ENCODE measurements at places on chromosomes 6 and 20. TPM values are rescaled to one million over a fixed set of nuclear protein-coding genes. Genes with fewer than 3 reads are reported as not detected.

GRCh38 chr6:13538084-13538483 lies 36.3 kb upstream of the SIRT5 start:
- no peak for DNase-seq
- peaks cover 7% of the 10 kb centered on the region for H3K4me1 ChIP-seq
- H3K27ac ChIP-seq: no peak overlapping the region
- H3K27me3 ChIP-seq: no peaks in the 10 kb centered on the region
- H3K4me3 ChIP-seq: no peak overlapping the region

GRCh38 chr6:31438222-31438621 lies 34.8 kb downstream of the MICA start:
- no peak for DNase-seq
- peaks cover 4% of the 10 kb centered on the region for H3K4me1 ChIP-seq

- peaks cover 6% of the 10 kb centered on the region for H3K36me3 ChIP-seq
- H3K27ac ChIP-seq: no peak overlapping the region
- H3K4me1 ChIP-seq: no peaks in the 10 kb centered on the region
- no peaks in the 10 kb centered on the region for H3K27me3 ChIP-seq
- DNase-seq: no peak
Observed at GRCh38 chr6:118810420-118811027, 83.4 kb upstream of the ASF1A start.

DNA sequence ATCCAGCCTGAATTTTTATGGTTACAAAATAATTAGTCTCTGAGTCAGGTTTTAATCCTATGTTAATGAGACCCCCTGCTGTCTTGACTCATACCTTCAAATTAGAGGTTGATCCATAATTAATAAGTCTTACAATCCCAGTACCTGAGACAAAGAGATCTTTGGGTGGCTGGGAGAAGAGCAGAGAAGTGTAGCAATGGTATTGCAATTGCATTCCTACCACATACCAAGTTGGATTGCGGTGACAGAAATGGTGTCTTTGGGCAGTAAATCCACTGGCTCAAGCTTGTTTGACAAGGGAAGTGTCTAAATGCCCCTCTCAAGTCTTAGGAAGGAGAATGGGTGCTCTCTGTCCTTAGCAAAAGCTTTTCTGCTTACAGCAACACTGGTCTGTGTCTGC lies 150.4 kb downstream of the BTBD3 start:
- no peak for DNase-seq
- H3K36me3 ChIP-seq: no peaks in the 10 kb centered on the region
- H3K4me1 ChIP-seq: no peaks in the 10 kb centered on the region
- H3K27ac ChIP-seq: no peak overlapping the region

DNA sequence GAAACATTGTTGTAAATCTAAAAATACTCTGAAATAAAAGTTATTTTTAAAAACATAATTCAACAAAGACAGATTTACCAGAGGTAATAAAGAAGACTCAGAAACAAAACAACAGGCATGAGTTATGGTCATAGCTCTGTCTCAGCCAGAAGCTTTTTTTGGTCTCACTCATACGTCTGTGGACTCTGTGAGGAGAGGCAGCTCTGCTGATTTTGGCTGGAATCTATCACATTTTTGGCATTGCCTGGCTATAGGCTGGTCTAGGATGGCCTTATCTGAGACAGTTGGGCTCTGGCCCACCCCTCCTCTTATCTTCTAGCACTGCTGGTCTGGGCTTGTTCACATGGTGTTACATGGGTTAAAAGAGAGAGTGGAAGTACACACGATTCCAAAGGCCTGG lies 514.0 kb upstream of the BTBD3 start:
- no peak overlapping the region for H3K4me3 ChIP-seq
- no peaks in the 10 kb centered on the region for H3K36me3 ChIP-seq
- DNase-seq: no peak
- H3K27ac ChIP-seq: no peak overlapping the region
- no peaks in the 10 kb centered on the region for H3K4me1 ChIP-seq

GRCh38 chr6:14616656-14617055 lies 499.1 kb downstream of the CD83 start:
- H3K27ac ChIP-seq: no peak overlapping the region
- no peaks in the 10 kb centered on the region for H3K4me1 ChIP-seq
- no peaks in the 10 kb centered on the region for H3K27me3 ChIP-seq
- H3K36me3 ChIP-seq: no peaks in the 10 kb centered on the region

- H3K27ac ChIP-seq: no peak overlapping the region
- no peak overlapping the region for H3K4me3 ChIP-seq
- H3K4me1 ChIP-seq: no peaks in the 10 kb centered on the region
- no peak for DNase-seq
- no peaks in the 10 kb centered on the region for H3K36me3 ChIP-seq
Observed at GRCh38 chr6:50539447-50539846, 173.9 kb upstream of the TFAP2D start.

DNA sequence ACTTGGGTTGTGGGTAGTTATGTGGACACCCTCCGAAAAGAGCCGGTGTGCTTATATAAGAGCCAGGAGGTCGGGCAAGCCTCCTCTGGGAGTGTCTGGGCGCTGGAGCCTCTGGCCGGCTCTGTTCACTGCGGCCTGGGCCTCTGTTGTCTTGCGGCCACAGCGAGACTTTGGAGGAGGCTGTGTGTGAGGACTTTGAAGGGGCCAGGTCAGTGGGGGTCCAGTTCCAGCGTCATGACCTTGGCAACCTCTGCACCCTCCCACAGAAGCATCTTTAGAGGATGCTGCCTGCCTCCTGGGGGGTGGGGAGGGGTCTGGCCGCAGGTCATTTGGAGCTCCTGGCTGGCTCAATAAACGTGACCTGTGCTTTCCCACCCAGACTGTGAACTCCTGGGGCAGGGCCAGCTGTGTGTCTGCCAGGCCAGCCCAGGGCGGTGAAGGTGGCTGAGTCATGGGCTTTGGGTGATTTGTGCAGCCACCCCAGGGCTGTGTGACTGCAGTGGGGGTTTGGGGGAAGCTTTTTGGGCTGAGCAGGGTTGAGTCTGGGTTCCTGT lies 1.2 kb downstream of the TCEA2 start:
- peak overlapping the region; percentile 89 for H3K4me3 ChIP-seq
- H3K27me3 ChIP-seq: no peaks in the 10 kb centered on the region
- H3K36me3 ChIP-seq: no peaks in the 10 kb centered on the region
- H3K27ac ChIP-seq: peak overlapping the region; percentile 64

GRCh38 chr20:62097881-62098407 lies 24.3 kb upstream of the LSM14B start:
- H3K4me3 ChIP-seq: no peak overlapping the region
- no peak overlapping the region for H3K27ac ChIP-seq
- DNase-seq: no peak
- H3K4me1 ChIP-seq: no peaks in the 10 kb centered on the region
- H3K36me3 ChIP-seq: no peaks in the 10 kb centered on the region
- peaks cover 4% of the 10 kb centered on the region for H3K27me3 ChIP-seq

- no peak overlapping the region for H3K4me3 ChIP-seq
- no peak for DNase-seq
- no peak overlapping the region for H3K27ac ChIP-seq
Observed at GRCh38 chr20:42714298-42715141, 475.2 kb downstream of the PTPRT start.

DNA sequence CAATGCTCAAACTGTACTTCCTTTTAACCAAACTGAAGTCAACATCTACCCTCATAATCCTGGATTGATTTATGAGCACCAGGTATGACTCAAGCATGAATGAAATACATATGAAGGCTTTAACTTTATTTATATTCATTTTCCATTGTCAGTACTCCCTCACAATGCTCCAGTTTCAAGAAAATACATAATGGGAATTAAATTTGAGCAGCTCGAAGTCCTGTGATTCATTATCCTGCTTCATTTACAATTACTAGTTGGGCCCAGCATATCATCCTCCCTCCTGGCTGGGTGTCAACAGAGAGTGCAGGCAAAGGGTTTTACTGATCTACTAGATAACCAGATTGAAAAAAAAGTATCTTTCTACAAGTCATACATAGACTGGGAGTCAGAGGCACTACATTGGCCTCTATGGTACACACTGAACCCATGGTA lies 10.1 kb downstream of the SAMHD1 start:
- no peak overlapping the region for H3K27ac ChIP-seq
- no peaks in the 10 kb centered on the region for H3K4me1 ChIP-seq
- DNase-seq: no peak
- no peaks in the 10 kb centered on the region for H3K27me3 ChIP-seq
- no peak overlapping the region for H3K4me3 ChIP-seq

DNA sequence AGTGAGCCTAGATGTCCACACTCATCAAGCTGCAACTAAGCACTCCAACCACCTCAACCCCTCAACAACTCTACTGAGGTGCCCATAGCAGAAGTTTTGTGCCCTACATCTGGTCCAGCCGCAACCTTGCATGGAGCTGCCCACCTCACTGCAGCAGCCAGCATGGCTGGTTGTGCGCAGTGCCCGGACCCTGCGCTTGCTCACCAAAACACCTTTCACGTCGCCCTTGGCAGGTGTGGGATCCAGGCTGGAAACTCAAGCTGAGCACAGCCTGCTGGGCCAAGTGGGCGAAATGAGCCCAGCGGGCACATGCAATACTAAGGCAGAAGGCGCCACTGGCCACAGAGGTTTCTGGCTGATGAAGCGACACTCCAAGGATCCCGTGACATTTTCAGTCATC lies 902.4 kb downstream of the TBC1D32 start:
- H3K4me3 ChIP-seq: no peak overlapping the region
- no peaks in the 10 kb centered on the region for H3K36me3 ChIP-seq
- no peak for DNase-seq
- no peak overlapping the region for H3K27ac ChIP-seq
- no peaks in the 10 kb centered on the region for H3K4me1 ChIP-seq
- H3K27me3 ChIP-seq: no peaks in the 10 kb centered on the region

DNA sequence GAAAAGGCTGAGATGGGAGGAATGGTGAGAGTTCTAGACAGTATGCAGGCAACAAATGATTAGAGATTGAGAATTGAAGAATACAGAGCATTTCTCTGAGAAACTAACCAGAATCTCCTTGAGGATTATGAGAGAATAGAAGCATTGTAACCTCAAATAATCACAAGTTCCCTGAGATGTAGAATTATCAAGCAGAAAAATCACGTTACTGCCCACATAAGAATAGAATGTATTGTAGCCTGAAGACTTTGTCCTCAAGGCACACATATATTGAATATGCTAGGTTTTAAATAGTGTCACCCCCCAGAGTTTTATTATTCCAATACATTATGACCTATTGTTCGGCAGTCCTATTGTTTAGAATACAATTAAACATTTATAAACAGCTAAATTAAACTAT lies 57.2 kb downstream of the CNKSR3 start:
- H3K27me3 ChIP-seq: no peaks in the 10 kb centered on the region
- H3K4me1 ChIP-seq: peaks cover 10% of the 10 kb centered on the region
- DNase-seq: no peak
- no peak overlapping the region for H3K4me3 ChIP-seq
- no peaks in the 10 kb centered on the region for H3K36me3 ChIP-seq
- no peak overlapping the region for H3K27ac ChIP-seq

GRCh38 chr6:60668428-60668827 lies 1617.6 kb downstream of the KHDRBS2 start:
- H3K36me3 ChIP-seq: no peaks in the 10 kb centered on the region
- DNase-seq: no peak
- no peaks in the 10 kb centered on the region for H3K4me1 ChIP-seq
- H3K27ac ChIP-seq: no peak overlapping the region
- H3K4me3 ChIP-seq: no peak overlapping the region
- H3K27me3 ChIP-seq: no peaks in the 10 kb centered on the region

GRCh38 chr6:142303176-142303533 lies 1.3 kb downstream of the ADGRG6 start:
- peak overlapping the region; percentile 78 for H3K4me3 ChIP-seq
- no peak for DNase-seq
- peaks cover 3% of the 10 kb centered on the region for H3K4me1 ChIP-seq
- H3K36me3 ChIP-seq: no peaks in the 10 kb centered on the region

DNA sequence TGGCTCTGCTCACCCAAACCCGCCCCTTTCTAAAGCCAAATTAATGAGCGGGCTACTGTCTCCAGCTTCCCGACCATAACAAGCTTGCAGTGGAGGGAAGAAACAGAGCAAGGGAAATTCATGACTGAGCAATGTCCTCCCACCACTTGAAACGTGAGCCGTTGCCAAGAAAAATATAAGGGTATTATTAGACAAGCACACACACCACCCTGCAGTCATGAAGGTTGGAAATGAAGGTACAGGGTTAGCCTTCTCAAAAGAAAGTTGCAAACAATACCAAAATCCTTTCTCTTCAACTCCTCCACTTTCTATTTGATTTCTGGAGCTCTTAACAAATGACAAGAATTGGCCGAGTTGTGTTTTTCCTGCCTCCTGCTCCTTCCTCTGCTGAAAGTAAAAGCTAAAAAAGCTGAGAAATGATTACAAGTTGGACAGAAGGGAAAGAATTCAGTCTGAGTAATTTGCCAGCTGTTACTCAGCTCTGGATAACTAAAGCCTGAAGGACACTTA lies 151.1 kb upstream of the B3GAT2 start:
- H3K4me1 ChIP-seq: no peaks in the 10 kb centered on the region
- peak overlapping the region; percentile 1 for H3K27ac ChIP-seq
- H3K36me3 ChIP-seq: no peaks in the 10 kb centered on the region
- no peak for DNase-seq

DNA sequence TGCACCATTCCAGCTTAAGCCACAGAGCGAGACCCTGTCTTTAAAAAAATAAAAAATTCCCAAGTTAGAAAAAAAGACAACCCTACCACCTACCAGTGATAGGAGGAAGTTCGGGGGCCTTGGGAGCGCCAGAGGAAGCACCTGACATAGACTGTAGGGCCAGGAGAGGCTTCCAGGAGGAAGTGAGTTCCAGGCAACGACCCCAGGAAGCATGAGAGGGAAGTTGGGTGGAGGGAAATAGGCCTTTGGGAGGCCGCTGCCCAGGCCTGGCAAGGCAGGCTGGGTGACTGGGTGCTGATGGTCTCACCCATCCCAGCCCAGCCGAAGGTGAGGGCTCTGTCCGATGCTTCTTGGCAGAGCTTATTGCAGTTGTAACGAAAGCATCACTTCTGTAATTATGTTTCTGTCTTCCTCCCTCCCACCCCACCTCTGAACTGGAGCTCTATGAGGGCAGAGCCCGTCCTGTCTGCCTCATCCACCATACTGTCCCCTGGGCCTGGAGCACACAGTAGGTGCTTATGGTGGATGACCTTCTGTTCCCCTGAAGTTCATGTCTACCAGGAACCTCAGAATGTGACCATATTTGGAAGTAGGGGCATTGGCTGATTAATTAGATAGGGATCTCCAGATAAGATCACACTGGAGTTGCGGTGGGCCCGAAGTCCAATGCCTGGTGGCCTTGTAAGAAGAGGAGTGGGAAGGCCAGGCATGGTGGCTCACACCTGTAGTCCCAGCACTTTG lies 54.1 kb downstream of the UBE2V1 start:
- no peaks in the 10 kb centered on the region for H3K4me1 ChIP-seq
- no peak for DNase-seq
- H3K27me3 ChIP-seq: no peaks in the 10 kb centered on the region
- H3K27ac ChIP-seq: no peak overlapping the region
- no peak overlapping the region for H3K4me3 ChIP-seq

GRCh38 chr6:132494954-132495353 lies 18.0 kb downstream of the STX7 start:
- H3K27ac ChIP-seq: no peak overlapping the region
- no peaks in the 10 kb centered on the region for H3K27me3 ChIP-seq
- H3K4me3 ChIP-seq: no peak overlapping the region
- H3K4me1 ChIP-seq: no peaks in the 10 kb centered on the region
- DNase-seq: no peak
- no peaks in the 10 kb centered on the region for H3K36me3 ChIP-seq

- H3K27ac ChIP-seq: no peak overlapping the region
- H3K36me3 ChIP-seq: no peaks in the 10 kb centered on the region
- H3K4me3 ChIP-seq: no peak overlapping the region
- DNase-seq: no peak
- no peaks in the 10 kb centered on the region for H3K4me1 ChIP-seq
Observed at GRCh38 chr6:151610326-151610725, 116.5 kb downstream of the CCDC170 start.

Gene NDUFAF4
- polyA plus RNA-seq: 13.7 TPM

Gene TAP1
- polyA plus RNA-seq: 14.3 TPM

Gene FAM8A1
- 21.1 TPM for polyA plus RNA-seq

Gene OR2H1
- polyA plus RNA-seq: not detected

Gene CDKAL1
- polyA plus RNA-seq: 2.0 TPM

Gene WFDC12
- not detected for polyA plus RNA-seq
